ENCODE measurements at places on chromosomes 12 and 14. TPM values are rescaled to one million over a fixed set of nuclear protein-coding genes. Genes with fewer than 3 reads are reported as not detected.

The GPR135 gene
- total RNA-seq: 0.77 TPM

The KIF5A gene
- total RNA-seq: 0.05 TPM

- no peak for DNase-seq
Measured at GRCh38 chr12:46230983-46231382, 37.9 kb downstream of the SLC38A1 start.

GRCh38 chr12:101908395-101908794 lies 31.0 kb downstream of the DRAM1 start:
- DNase-seq: peak; percentile 72
